ENCODE measurements at places on chromosomes 2 and 18. TPM values are rescaled to one million over a fixed set of nuclear protein-coding genes. Genes with fewer than 3 reads are reported as not detected.

GRCh38 chr2:80322311-80322920 is 17.9 kb upstream of the LRRTM1 start:
- DNase-seq: peak; percentile 82

DNA sequence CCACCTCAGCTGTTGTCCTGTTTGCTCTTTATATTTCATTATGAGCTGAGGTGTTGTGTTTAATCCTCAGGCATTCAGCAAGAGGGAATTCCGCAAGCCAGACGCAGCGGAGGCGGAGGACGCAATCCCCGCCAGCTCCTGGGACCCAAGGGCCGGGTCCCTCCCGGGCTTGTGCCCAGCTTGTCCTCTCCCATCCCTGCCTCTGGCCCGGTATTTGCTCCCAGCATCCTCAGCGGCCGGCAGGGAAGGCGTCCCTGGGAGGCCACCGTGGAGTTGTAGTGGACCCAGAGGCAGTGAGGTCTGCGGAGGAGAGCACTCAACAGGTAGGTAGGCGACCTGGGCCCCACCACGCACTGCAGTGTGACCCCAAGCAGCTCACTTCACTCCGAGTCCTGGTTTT is 42.5 kb upstream of the FOSL2 start:
- DNase-seq: no peak

GRCh38 chr2:229176136-229176535 is 95.0 kb downstream of the PID1 start:
- no peak for DNase-seq

GRCh38 chr2:159209341-159210306 is 76.9 kb downstream of the WDSUB1 start:
- DNase-seq: no peak

Gene CD28
- not detected for total RNA-seq

Gene GALNT5
- 0.03 TPM for total RNA-seq

Gene SETBP1
- total RNA-seq: 12.0 TPM

Gene UGT1A4
- not detected for total RNA-seq

Gene GAREM1
- 5.1 TPM for total RNA-seq
